NAMALWA (cell line): ENCODE measurements at places on chromosomes 3 and 15.

DNA sequence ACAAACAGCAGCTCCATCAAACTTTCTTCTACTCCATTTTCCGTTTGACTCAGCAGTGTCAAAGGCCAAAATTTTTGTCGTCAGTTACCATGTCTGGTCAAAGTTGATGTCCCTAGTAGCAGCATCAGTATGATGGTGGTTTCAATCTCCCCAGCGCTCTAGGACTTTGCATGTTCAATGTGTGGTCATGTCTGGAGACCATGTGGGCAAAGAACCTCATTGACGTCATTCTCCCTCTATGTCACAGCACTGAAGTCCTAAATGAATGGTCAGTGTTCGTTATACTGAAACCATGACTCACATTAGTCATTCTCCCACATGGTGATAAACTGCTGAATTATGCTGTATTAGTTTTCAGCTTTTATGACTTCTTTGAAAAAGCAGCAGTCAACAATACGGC lies 23.2 kb downstream of the SHC4 start:
- DNase-seq = no peak

DNA sequence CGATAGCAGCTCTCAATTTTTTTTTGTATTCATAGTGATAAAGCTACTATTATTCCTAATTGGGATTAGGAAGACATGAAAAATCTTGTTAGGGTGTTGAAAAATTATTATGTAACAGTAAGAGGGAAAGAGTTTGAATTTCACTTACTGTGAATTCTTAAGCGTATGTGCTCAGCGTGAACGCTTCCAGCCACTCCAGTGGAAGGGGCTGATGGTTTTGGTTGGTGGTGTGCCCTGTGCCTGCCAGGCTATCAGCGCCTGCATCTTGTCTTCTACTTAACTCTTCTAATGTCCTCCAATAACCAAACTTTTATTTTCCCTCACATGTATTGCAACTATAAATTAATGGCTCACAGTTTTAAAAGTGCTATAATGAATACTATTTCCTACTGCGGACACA lies 22.5 kb downstream of the CDIN1 start:
- no peak for DNase-seq

- DNase-seq = no peak
These were observed 449 bp downstream of the ROBO1 start for GRCh38 chr3:79767194-79767904.

GRCh38 chr15:47383102-47383501 lies 334.2 kb upstream of the SEMA6D start:
- no peak for DNase-seq

DNA sequence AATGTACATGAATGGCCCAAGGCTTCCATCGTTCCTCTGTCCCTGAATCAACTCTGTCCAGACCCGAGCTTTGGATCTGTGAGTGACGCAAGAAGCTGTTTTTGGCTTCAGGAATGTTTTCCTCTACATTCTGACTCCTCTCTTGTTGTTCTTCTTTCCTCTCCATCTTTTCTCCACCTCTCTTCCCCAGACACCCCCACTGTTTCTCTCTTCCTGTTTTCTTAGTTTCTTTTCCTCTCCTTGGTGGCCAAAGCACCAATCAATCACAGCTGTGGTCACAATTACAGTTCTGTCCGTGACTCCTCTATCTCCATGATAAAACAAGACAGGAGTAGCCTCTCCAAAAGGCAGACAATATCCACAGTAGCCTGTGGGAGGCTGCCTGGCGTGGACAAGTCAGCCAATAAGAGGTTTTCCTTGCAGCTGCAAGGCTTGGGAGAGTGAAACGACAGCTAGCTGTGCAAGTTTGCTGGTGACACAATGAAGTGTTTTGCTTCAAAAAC lies 4.9 kb upstream of the TMEM212 start:
- no peak for DNase-seq

- DNase-seq = no peak
These were observed 72.8 kb downstream of the VGLL4 start for GRCh38 chr3:11570789-11571495.

- DNase-seq = peak; percentile 19
These were observed 116.3 kb downstream of the CLSTN2 start for GRCh38 chr3:140051019-140051957.

DNA sequence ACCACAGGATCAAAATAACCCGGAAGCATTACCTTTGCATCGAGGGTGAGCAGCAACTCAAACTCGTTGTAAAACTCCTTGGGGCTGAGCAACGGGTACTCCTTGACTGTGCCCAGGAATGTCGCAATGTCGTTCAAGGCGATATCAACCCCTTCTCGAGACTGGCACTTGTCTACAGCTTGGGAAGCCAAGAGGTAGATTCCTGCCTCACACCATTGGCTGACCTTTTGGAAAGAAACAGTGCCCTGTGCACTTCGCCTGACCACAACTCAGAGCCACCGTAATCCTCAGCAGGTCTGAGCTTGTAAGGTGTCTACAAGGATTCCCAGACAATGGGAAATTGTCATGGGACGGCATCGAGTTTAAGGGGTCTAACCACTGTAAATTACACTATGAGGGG lies 43.9 kb downstream of the B3GNT5 start:
- no peak for DNase-seq

GRCh38 chr15:42059661-42060476 lies 34.5 kb downstream of the PLA2G4D start:
- DNase-seq = peak; percentile 72

- no peak for DNase-seq
These were observed 8.3 kb upstream of the MAP1A start for GRCh38 chr15:43508991-43509659.

GRCh38 chr3:41219424-41219823 lies 20.1 kb downstream of the CTNNB1 start:
- no peak for DNase-seq

- DNase-seq = no peak
These were observed 24.5 kb upstream of the BCL6 start for GRCh38 chr3:187769771-187770170.

GRCh38 chr15:69143756-69144436 lies 16.5 kb upstream of the GLCE start:
- DNase-seq = no peak

DNA sequence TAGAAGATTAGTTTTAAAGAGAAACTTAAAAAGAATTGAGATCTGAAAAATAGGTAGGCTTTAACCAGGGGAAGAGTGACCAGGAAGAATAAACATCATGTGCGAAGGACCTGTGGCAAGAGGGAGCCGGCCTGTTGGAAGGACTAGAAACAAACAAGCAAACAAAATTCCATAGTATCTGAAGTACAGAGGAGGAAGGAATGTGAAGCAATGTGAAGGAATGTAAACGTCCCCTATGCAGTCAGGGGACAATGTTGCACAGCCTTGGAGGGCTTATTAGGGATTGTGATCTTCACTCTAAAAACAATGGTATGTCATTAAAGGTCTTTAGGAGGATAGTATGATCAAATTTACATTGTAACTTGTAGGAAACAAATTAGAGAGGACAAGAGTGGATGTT lies 84.4 kb upstream of the PLCL2 start:
- DNase-seq = no peak

DNA sequence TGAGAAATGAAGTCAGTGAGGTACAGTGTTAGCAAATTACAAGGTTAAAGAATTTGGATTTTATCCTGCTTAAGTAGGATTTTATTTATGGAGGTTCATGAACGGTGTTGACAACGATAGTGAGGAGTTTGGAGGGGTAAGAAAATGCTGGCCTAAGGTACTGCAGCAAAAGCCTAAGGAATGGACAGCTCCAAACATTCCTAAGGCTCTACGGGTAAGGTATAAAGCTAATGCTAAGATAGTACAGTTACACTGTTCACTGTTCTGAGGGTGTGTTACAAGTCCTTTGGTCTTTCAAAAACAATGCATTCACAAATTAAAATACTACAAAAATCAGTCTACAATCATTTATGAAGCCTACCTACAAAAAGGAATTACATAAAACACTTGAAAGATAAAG lies 7.3 kb downstream of the MTMR10 start:
- no peak for DNase-seq

DNA sequence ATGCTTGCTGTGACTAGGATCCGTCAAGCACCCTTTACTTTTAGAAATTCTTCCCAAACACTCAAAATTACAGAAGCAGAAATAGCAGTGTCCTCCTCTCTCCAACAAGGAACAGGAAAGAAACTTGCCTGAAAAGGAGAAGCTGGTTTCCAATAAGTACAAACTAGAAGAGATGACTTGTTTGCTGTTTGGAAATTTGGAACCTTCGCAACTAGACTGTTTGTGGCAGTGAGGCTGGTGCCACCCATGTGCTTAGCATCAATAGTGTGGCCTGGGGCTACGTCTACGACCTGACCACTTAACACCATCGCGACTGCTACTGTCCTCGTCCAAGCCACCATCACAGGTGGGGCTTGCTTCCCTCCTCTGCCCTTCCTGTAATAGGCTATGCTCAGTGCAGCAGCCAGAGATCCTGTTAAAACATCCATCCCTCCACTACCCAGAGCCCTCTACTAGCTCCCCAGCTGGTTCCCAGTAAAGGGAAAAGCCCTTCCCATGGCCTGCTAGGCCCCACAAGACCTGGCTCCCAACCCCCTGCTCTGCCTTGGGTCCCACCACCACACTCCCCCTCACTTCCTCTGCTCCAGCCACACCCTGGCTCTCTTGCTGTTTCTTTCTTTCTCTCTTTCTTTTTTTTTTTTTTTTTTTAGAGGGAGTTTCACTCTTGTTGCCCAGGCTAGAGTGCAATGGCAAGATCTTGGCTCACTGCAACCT lies 52.6 kb upstream of the CCR2 start:
- DNase-seq = no peak

DNA sequence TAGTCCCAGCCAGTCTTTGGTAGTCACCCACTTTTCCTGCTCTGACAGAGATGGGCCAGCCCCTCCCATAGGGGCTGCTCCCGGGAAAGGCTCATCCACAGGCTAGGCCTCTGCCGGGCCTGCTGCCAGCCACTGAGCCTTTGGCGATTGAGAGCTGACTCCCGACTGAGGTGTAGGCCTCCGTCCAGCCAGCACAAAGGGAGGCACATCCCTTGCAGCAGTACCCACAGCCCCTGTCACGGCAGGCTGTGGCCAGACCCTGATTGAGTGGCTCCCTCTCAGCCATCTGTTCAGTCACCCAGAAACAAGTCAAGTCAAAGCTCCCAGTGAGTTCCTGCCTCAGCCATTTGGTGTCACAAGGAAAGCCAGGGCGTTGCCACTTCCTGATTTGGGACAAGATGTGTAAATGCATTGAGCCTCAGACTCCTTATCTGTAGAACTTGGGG lies 6.2 kb upstream of the PAK6 start:
- DNase-seq = no peak

- DNase-seq = no peak
These were observed 9.9 kb upstream of the NUDT16 start for GRCh38 chr3:131371688-131372066.

DNA sequence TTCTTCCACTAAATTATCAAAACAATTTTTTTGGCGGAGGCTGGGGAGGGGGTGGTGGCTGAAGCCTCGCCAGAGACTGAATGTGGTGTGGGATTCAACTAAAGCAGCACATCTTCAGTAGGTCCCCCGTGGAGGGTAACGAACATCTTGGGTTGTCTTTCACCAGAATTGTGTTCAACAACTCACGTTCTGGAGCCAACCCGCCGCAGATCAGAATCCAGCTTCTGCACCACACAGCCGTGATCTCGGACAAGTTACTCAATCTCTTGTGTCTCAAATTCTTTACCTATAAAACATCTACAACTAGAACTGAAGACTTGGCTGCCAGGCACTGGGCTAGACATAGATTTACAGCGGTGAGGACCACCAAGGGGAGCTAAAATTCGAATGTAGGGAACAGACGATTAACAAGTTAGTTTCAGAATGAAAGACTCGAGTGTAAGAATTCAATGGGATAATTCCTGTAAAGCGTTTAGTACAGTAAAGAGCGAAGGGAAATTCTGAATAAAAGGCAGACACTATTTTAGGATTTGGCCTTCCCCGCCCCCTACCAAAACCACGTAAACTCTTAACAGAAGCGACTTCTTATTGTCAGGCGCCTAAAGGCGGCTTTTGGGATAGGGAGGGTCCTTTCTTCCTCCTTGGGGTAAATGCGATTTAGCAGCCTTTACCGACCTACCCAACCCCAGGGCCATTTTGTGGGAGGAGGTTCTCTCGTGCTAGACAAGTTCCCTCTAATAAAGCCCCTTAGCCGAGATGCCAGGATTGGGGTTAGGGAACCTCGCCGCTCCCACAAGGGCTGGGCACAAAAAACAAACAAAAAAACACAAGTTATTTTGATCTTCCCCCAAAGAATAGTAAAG lies 697 bp upstream of the RAB5A start:
- DNase-seq = no peak

- DNase-seq = no peak
These were observed 42.2 kb downstream of the DMXL2 start for GRCh38 chr15:51580385-51580784.
